ENCODE measurements at places on chromosomes 6 and 20.
A peak's percentile ranks its signal among the peaks of the same experiment; 100 is the strongest.

GRCh38 chr20:6708010-6708409 is 59.5 kb upstream of the BMP2 start:
- DNase-seq, result no peak

- DNase-seq, result no peak
Observed at GRCh38 chr20:63253065-63253437, 1.2 kb downstream of the NKAIN4 start.

DNA sequence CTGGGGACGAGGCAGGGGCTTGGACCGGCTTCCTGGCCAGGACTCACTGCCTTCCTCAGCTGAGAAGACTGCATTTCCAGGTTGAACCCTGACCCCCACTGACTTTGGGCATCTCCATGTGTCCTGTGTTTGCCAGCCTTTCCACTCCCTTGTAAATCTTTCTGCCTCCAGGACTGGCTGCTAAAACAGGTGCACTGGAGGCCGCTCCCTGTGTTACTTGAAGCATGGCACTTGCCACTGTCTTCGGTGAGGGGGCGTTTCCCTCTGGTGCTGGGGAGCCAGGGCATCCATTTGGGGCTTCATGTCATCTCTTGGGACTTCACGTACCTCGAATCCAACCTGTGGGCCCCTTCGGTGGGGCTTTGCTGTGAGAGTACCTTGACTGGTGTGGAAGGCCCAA is 6.7 kb upstream of the RBM38 start:
- no peak for DNase-seq

- peak; percentile 98 for DNase-seq
Observed at GRCh38 chr6:137864812-137865508, 2.1 kb upstream of the TNFAIP3 start.

GRCh38 chr20:43723186-43723585 is 3.6 kb downstream of the GTSF1L start:
- no peak for DNase-seq

DNA sequence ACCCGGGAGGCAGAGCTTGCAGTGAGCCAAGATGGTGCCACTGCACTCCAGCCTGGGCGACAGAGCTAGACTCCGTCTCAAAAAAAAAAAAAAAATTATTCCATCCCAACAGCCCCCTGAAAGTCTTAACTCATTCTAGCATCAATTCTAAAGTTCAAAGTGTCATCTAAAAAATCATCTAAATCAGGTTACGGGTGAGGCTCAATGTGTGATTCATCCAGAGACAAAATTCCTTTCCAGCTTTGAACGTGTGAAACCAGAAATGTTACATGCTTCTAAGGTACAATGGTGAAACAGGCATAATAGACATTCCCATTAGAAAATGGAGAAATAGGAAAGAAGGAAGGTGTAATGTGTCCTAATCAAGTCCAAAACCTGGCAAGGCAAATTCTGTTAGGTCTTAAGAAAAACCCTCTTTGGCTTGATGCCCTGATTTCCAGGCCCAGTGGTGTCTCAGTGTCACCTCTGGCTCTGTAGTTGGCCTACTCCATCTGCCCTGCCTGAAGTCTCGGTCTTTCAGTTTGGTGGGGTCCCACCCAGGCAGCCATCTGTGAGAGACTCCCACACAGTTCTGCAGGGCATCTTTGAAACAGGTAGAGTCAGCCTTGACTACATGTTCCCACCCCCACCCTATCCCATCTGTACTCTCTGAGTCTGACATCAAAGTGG is 43.5 kb downstream of the HFE start:
- DNase-seq, result peak; percentile 93

GRCh38 chr20:8476021-8476420 is 344.0 kb downstream of the PLCB1 start:
- DNase-seq, result no peak

DNA sequence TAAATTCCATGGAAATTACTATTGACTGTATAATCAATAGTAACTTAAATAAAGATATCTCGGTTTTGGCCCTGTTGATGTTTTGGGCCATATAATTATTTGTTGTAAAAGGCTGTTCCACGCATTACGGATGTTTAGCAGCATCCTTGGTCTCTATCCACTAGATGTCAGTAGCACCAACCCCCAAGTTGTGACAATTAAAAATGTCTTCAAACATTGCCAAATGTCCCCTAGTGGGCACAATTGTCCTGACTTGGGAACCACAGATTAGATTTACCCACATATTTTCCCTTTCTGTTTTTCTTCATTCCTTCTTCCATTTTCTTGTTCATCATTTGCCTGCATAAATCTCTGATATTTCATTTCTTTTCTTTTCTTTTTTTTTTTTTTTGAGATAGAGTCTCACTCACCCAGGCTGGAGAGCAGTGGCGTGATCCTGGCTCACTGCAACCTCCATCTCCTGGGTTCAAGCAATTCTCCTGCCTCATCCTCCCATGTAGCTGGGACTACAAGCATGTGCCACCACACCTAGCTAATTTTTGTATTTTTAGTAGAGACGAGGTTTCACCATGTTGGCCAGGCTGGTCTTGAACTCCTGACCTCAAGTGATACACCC is 13.6 kb upstream of the WFDC8 start:
- no peak for DNase-seq
